Left ventricle myocardium inferior (tissue), 1 donor: ENCODE measurements at places on chromosomes 13 and 19. TPM values are rescaled to one million over a fixed set of nuclear protein-coding genes. Genes with fewer than 3 reads are reported as not detected.

- no peak for DNase-seq
These were observed 9.4 kb upstream of the DPY19L3 start for GRCh38 chr19:32396046-32396652.

DNA sequence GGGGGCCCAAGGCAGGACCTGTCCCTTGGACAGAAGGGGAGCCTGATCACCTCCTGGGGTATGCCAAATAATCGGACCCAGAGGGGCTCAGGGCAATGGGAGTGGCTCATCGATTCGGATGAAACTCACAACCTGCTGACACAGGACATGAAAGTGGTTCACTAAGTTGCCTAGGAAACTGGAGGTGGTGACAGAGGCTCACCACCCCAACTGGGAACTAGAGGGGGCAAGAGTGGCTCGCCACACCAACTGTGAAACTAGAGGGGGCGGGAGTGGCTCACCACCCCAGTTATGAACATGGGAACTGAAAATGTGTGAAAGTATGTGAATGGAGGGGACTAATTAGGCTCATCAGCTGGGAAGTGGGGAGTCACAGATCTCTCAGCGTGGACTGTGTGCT, 46.3 kb upstream of the ZNF737 start:
- no peak for DNase-seq

DNA sequence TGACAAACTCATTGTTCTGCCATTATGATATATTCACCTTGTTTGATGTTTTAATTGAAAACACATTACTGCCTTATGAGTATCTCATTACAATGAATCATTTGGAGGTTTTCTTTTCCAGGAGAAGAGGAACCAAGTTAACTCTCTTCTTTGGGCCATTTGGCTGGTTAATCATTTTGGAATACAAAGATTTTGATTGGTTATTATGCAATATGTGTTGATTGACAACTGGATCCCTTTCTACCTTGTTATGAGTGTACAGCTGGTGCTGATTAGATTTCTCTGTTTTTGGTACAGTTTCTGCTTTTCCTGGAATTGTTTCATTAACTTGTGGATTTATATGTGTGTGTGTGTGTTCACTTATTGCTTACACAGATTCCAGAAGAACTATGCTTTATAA, 49.2 kb upstream of the RGCC start:
- no peak for DNase-seq

NALCN gene
- total RNA-seq: 8.3 TPM

DNA sequence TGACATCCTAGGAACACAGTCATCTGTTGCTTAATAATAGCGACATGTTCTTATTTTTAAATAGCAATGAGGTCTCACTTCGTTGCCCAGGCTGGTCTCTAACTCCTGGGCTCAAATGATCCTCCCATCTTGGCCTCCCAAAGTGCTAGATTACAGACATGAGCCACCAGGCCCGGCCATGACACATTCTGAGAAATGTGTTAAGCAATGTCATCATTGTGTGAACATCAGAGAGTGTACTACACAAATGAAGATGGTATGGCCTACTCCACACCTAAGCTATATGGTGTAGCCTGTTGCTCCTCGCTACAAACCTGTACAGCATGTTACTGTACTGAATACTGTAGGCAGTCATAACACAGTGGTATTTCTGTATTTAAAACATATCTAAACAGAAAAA, 24.6 kb upstream of the GARRE1 start:
- no peak for DNase-seq

TMEM150B gene
- total RNA-seq: 2.0 TPM

ZNF497 gene
- total RNA-seq: 0.41 TPM

GRCh38 chr19:2083174-2083854, 12.8 kb downstream of the MOB3A start:
- DNase-seq: no peak

GRCh38 chr13:44629465-44630183, 53.5 kb upstream of the TSC22D1 start:
- no peak for DNase-seq

COLGALT1 gene
- 31.2 TPM for total RNA-seq

GRCh38 chr13:105365831-105366230, 1169.6 kb downstream of the EFNB2 start:
- DNase-seq: no peak

ZNF274 gene
- total RNA-seq: 19.3 TPM

GRCh38 chr19:41175801-41176777, 16.9 kb upstream of the CYP2S1 start:
- DNase-seq: peak; percentile 27

- no peak for DNase-seq
These were observed 612.7 kb upstream of the GPC6 start for GRCh38 chr13:92613921-92614320.

DNA sequence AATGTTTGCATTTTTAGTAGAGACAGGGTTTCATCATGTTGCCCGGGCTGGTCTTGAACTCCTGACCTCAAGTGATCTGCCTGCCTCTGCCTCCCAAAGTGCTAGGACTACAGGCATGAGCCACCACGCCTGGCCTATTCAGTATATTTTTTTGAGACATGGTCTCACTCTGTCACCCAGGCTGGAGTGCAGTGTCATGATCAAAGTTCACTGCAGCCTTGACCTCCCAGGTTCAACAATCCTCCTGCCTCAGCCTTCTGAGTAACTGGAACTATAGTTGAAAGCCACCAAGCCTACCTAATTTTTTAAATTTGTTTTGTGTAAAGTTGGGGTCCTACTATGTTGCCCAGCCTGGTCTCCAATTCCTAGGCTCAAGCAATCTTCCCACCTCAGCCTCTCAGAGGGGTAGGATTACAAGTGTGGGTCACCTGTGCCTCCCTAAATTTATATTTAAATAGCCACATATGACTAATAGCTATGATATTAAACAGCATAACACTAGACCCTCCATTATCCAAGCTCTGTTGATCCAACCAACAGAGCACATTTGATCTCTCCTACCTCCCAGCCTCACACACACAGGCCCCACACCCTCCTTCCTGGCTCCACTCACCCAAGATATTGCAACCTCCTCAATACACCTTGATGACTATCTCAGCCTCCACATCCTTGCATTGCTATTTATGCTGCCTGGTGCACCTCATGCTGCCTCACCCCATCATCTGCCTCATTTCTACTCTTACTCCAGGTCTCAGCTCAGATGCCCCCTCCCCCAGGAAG, 2.1 kb upstream of the CEACAM19 start:
- DNase-seq: no peak

DNA sequence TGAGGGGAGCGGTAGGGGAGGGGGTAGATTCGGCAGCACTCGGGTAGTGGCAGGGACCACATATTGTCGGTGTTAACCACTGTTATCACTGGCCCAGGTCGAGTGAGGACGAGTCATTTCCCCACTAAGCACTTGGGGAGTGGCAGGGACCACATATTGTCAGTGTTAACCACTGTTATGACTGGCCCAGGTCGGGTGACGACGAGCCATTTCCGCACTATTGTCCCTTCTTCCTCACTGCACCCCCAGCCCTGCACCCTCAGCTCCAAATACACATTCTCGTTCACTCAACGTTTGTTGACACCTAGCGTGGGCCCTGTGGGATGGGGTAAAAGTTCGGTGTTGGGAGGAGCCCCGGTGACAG, 467 bp upstream of the CLN5 start:
- no peak for DNase-seq

GRCh38 chr13:95239283-95239682, 62.0 kb downstream of the ABCC4 start:
- DNase-seq: no peak

- DNase-seq: no peak
These were observed 805.6 kb upstream of the ARGLU1 start for GRCh38 chr13:107373551-107373950.

SERTAD3 gene
- 16.2 TPM for total RNA-seq

DNA sequence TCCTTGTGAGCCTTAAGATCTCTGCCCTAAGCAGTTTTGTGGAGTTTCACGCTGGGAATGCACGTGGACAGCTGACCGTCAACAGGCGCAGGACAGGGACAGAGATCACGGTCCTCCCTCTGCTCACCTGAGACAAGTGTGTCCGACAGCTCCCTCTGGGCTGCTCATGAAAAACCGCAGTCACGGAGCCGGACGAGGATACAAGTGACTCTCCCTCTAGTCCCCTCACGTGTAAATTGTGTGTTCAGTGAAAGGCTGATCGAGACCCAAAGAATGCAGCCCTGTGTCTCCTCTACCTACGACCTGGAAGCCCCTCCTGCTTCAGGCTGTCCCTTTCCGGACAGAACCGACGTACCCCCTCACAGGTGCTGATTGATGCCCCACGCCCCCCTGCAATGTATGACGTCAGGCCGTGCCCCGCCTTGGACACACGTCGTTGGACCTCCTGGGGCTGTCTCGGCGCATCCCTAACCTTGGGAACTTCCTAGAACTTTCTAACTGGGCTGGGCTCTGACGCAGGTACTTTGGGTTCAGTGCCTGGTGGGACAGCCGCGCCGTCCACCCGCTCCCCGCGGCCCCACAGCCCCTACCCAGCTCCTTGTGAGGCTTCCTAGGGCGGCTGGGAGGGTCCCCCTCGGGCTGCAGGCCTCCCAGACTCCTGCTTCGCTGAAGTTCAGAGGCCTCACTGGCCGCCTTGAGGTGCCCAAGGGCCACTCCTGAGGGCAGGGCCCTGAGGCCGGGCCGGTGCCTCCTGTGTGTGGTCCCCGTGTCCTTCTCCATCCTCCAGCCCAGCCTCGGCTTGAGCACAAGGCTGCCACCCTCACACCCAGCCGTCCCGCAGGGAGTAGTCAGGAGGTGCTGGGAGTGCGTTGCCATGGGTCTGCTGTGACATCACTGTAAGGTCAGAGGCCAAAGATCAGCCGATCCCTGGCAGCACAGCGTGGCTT, at the start of gene C13orf46:
Gene C13orf46 (minus strand): TSS at position 859 of the 947 bp plus-strand sequence. CDS start 79 bp downstream, at position 780.
- DNase-seq: peak; percentile 12

SSC5D gene
- 3.7 TPM for total RNA-seq

DNA sequence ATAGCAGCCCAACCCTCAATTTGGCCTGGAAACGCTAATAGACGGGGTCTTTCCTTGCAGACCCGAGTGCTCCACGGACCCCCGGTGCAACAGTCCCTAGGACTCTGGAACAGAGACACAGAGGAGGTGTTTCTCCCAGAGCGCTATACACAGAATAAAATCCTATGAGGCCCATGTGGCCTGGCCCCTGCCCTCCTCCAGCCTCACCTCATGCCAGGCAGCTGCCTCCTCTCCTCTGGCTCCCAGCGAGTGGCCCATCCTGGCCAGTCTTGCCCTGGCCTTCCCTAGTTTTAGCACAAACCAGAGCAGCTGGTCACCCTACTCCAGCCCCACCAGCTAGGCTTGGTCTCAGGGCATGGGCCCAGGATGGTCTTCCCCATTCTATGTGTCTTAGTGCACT, 20.3 kb downstream of the POP4 start:
- no peak for DNase-seq

KIR3DL3 gene
- total RNA-seq: not detected

GRCh38 chr13:50225193-50226155, 210.2 kb downstream of the KCNRG start:
- DNase-seq: no peak

DNA sequence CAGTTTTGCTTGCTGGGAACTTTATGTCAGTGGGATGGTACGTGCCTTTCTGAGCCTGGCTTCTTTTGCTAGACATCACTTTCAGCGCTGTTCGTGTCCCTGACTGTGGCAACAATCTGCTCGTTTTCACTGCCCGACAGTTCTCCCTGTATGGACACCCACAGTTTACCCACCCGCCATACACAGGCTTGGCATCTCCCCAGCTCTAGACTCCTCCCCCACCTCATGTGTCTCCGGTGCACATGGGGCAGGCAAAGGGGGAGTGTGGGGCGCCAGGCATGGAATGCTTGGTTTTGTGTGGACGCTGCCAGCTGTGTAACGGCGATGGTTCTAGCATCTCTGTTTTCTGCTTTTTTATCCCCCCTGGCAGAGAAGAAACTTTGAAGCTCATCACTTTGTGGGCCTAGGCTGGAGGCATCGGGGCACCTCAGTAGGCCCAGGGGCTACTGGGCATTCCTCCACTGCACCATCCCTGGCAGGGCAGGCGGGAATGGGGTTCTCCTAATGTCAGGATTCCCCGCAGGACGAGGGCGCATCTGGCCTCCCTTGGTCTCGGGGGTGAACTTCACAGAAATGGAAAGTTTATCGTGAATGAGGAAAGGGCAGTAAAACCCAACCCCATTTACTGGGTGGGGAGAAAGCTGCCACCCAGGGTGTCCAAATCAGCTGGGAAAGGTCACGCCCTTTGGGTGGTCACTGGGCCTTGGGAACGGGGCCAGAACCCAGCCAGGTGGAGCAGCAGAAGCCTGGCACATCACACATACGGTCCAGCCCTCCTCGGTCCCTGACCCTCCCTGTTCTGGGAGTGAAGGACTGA, 60.8 kb downstream of the CEBPG start:
- peak; percentile 6 for DNase-seq

PRRG2 gene
- 0.88 TPM for total RNA-seq

GRCh38 chr13:20399515-20399914, 126.1 kb downstream of the CRYL1 start:
- DNase-seq: no peak

- no peak for DNase-seq
These were observed 419.2 kb downstream of the FGF9 start for GRCh38 chr13:22090106-22090505.

CBY2 gene
- not detected for total RNA-seq

- no peak for DNase-seq
These were observed 72.1 kb downstream of the LHFPL6 start for GRCh38 chr13:39530916-39531315.

DNA sequence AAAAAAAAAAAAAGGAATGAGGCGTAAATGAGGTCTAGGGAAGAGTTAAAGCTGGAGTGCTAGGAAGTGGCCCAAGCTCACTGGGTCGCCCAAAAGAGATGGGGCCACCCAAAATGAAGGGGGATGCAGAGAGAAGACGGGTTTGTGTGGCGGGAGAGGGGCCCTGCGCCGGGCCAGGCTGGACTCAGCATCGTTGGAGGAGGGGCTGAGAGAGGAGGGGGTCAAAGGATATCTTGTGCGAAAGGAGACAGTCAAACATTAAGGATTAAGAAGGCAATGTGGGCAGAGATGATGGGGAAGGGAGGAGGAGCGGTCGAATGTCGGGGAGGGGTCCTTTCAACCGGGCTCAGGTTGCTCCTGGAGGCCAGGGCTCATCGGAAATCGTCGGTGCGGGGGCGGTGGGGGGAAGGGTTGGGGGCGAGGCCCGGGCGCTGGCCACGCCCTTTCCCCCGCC, 825 bp upstream of the CARM1 start:
- DNase-seq: no peak

GRCh38 chr13:104683789-104684188, 1617.6 kb upstream of the SLC10A2 start:
- no peak for DNase-seq

PRKD2 gene
- 7.9 TPM for total RNA-seq

ZNF665 gene
- total RNA-seq: 1.6 TPM

DNA sequence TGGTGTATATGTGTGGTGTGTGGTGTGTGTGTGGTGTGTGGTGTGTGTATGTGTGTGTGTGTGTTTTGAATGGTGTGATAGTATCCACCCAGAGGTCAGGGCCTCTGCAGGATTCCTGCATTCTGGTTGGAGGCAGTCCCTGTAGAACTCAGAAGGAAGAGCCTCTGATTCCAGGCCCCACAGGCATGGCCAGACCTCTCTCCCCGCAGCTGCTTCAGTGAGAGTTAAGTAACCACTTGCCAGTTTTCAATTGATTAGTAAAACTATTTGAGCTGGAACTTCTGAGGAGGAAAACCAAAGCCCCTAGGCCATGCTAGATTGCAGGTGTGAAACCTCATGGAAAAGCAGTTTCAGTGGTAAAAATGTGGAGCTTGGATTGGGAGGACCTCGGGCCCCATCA, 2.1 kb downstream of the ATP12A start:
- DNase-seq: no peak
